G401 (cell line): ENCODE measurements at places on chromosomes 5 and 9. TPM values are rescaled to one million over a fixed set of nuclear protein-coding genes. Genes with fewer than 3 reads are reported as not detected.

DNA sequence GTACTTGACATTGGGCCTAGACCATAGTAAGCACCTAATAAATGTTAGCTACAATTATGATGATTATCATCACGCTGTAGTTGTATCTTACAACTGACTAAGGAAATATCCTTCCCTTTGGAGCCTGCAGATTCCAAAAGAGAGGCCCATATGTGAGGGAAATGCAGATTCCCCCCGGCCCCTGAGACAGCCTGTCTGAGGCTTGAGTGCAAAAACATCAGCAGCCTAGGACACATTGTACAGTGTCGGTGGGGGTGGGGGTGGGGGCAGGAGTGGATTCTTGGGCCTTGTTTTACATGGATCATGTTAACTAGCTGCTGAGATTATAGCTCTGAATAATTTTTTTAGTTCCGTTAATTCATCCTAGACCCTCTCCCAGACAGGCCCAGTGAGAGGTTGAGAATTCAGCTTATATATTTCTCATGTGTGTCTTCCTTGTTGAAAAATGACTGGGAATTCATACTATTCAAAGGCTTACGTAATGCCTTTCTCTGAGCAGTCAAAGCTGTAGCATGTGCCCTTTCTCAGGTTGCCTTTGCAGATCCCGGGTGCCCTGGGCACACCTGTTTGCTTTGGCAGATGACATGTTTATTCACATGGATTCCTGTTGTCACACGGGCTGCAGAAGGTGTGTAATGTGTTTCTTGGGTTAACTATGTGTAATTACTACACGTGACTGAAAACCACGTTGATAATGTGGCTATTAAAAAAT is 262.8 kb downstream of the NR3C1 start:
- DNase-seq: no peak

DNA sequence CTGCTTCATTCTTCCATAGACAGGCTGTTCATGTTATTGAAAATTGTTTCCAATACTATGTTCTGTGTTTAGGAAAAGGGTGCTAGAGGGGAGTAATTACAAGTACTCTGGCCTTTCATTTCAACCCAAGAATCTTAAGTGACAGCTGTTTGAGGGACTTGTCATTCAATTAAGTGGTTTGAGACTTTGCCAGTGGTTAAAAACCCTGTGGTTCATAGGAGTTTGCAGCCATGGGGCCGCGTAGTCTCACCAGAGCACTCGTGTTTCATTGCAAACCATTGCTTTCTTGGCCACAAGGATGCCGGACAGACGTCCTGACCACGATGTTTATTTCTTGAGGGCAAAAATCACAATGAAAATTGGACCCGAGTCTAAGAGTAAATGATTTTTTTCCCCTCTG is 248.8 kb downstream of the NNT start:
- DNase-seq: no peak

DIRAS2 gene
- total RNA-seq: not detected in 2 replicates

GRCh38 chr5:95727764-95728191 is 3.4 kb upstream of the RHOBTB3 start:
- no peak for DNase-seq

GRCh38 chr5:172700365-172701290 is 59.6 kb downstream of the NEURL1B start:
- DNase-seq: no peak

DNA sequence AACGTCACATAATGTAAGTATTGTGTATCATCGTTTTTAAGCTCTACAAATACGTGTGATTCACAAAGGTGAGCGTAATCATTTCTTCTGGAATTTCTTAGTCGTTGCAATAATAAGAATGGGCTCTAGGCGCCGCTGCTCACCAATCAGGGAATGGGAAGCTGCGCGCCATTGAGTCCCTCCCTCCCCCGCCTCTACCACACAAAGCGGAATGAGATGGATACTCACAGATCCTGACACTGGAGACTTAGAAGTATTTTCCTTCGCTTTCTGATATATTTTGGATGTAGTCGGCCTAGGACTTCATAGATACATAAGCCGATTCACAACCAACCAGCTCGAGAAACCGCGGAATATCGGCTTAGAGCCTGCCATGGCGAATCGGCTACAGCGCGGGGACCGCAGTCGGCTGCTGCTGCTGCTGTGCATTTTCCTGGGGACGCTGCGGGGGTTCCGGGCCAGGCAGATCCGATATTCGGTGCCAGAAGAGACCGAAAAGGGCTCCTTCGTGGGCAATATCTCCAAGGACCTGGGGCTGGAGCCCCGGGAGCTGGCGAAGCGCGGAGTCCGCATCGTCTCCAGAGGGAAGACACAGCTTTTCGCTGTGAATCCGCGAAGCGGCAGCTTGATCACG is at the start of gene PCDHGA11:
Gene PCDHGA11, plus strand, starts transcription at position 197 of the 634 bp plus-strand sequence. Its CDS starts 177 bp downstream, at position 374.
- DNase-seq: no peak

GRCh38 chr5:81183811-81184748 is 49.0 kb upstream of the CKMT2 start:
- DNase-seq: no peak

DNA sequence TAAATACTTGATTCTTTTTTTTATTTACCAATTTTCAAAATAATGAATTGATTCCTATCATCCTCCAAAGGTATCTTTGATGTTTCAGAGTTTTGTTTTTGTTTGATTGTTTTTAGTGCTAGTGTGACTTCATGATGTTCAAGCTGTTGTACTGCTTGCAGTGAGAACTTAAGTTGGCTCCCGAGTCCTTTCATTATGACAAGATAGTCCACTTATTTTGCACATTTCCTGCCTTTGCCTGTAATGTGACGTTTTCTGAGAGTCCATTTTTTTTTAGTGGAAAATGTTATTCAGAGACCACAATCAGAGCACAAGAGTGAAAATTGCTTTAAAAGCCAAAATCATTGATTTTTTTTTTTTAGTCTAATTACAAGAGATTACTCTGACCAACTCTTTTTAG is 60.1 kb upstream of the FCHO2 start:
- DNase-seq: no peak

FST gene
- total RNA-seq: not detected in 2 replicates

TRIM36 gene
- not detected in 2 replicates for total RNA-seq

GRCh38 chr9:121478816-121479676 is 20.6 kb downstream of the GGTA1 start:
- DNase-seq: no peak

DNA sequence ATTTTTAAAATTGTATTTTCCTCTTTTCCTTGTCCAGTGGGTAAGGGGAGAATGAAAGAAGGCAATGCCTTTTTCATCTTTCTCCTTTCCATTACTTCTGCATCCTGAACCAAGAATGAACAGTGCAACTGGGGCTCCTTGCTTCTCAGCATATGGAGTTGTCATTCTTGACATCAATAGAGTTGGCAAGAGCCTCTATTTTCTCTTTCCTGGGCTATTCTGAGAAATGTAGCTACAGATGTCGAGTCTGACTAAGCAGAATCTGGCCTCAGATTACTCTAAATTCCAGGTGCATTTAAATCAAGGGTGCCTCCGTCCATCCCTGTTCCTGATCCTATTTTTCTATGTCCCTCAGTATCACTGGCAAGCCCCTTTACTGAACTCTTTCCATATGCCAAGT is 244.8 kb downstream of the GLIS3 start:
- peak; percentile 35 for DNase-seq

GRCh38 chr5:132269635-132270334 is 12.3 kb downstream of the PDLIM4 start:
- no peak for DNase-seq

GRCh38 chr9:706606-707459 is 134.7 kb upstream of the DMRT1 start:
- peak; percentile 84 for DNase-seq

- DNase-seq: peak; percentile 24
Measured at GRCh38 chr9:120438836-120439546, 141.0 kb downstream of the CDK5RAP2 start.

GRCh38 chr5:124280079-124280478 is 466.4 kb downstream of the ZNF608 start:
- DNase-seq: no peak

GRCh38 chr5:39159811-39160490 is 59.4 kb downstream of the FYB1 start:
- no peak for DNase-seq

DNA sequence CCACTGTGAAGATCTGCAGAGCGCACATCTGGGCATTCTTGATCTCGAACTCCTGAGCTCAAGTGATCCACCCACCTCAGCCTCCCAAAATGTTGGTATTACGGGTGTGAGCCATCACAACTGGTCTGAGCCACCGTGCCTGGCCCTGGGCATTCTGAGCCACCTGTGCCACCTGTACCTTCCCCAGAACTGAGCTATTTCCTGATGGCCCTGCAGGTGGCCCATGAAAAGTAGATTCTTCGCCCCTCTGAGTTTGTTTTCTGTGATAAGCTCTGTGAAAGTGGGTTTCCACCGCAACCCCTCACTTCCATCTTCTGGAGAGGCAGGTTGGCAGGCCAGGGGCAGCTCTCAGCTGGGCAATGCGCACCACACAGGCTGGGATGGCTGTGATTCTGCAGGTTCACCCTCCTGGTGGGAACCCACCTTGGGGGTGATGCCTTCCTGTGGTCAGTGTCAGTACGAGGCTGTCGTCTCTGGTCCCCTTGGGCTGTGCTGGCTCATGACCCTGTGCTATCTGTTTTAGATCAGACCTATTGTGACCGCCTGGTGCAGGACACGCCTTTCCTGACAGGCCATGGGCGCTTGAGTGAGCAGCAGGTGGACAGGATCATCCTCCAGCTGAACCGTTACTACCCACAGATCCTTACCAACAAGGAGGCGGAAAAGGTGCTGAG is 11.3 kb downstream of the CARD19 start:
- DNase-seq: no peak

DNA sequence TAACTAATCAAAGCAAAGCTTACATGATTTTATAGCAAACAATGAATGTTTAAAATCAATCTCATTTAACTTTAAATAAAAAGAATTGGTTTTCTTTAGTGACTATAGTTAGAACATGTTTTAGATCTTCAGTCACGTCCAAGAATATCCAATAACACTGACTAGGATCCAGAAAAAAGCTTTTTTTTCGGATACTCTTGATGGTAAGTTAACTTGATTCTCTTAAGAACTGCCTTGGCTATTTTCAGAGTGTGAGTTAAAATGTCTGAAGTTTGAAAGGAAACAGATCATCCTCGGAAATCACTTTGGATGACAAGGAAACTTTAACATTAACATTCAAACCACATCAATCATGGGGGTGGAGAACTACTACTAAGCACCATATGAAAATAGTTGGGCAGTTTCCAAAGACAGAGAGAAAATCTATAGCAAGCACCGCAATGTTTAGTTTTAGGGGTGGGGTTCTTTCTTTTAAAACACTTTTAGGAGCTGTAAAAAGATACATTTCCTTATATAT is 83.7 kb upstream of the SLC27A6 start:
- no peak for DNase-seq

FOXD4 gene
- not detected in 2 replicates for total RNA-seq

ERGIC1 gene
- total RNA-seq: 21.3 and 28.7 TPM in 2 replicates

DNA sequence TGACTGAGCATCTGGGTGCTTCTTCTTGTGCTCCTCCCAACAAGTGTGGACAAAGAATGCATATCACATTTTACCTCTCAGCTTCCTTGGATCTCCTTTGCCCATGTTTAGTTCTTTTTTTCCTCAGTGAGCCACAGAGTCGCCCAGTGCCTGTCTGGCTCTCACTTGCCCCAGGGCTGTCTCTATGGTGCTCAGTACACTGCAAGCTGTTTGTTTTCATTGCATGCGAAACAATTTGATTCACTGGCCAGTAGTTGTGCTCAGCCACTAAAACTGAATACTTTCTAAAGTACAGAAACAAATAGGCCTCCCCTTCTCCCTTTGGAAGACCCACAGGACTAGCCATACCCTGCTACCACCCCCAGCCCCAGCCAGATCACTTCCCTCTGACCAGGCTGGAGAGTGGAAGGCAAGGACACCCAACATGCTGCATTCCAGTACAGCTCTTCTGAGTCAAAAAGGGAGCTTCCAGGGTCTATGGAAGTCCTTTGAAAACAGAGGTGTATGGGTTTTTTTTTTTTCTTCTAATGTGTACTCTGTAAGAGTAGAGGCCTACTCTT is 3.8 kb downstream of the LHFPL2 start:
- DNase-seq: no peak

- no peak for DNase-seq
Measured at GRCh38 chr5:84298628-84299027, 86.1 kb downstream of the EDIL3 start.

CCDC112 gene
- 8.7 and 9.0 TPM in 2 replicates for total RNA-seq

GRCh38 chr5:10552183-10553143 is 11.4 kb upstream of the ANKRD33B start:
- DNase-seq: no peak

DNA sequence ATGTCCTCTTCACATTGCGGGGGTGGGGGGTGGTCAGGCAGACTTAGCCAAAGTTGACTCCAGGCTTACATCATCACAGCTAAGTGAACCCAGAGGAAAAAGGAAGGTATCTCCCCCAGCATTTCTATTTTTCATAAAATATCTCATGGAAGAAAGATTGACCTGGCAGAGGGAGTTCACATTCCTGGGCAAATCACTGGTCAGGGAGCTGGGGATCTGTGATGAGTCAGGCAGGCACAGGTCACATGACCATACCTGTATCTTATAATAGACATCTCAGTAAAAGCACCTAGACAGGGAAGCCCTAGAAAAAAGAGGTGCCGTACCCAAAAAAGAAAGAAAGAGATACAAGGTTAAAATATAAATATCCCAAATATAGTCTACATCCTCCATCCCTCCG is 57.3 kb upstream of the WWC1 start:
- DNase-seq: no peak

- DNase-seq: no peak
Measured at GRCh38 chr9:127779136-127779981, 893 bp upstream of the SH2D3C start.

EGFLAM gene
- total RNA-seq: 0.55 TPM in 1 of 2 replicates, not detected in the other

RNF208 gene
- not detected in 2 replicates for total RNA-seq

ACOT12 gene
- not detected in 2 replicates for total RNA-seq

C9orf50 gene
- total RNA-seq: not detected in 2 replicates
